Thyroid gland (tissue), 4 donors: ENCODE measurements at places on chromosomes 2 and 18. TPM values are rescaled to one million over a fixed set of nuclear protein-coding genes. Genes with fewer than 3 reads are reported as not detected.

SLC30A3 gene
- 0.33 TPM for total RNA-seq

- no peaks in the 10 kb centered on the region for H3K36me3 ChIP-seq
- no peaks in the 10 kb centered on the region for H3K4me1 ChIP-seq
- no peak overlapping the region for H3K4me3 ChIP-seq
- no peak overlapping the region for H3K27ac ChIP-seq
- H3K27me3 ChIP-seq: no peaks in the 10 kb centered on the region
Observed at GRCh38 chr2:45404807-45405297, 206.2 kb downstream of the SRBD1 start.

- no peaks in the 10 kb centered on the region for H3K27me3 ChIP-seq
- no peak for DNase-seq
- no peak overlapping the region for H3K4me3 ChIP-seq
- H3K36me3 ChIP-seq: no peaks in the 10 kb centered on the region
- H3K4me1 ChIP-seq: no peaks in the 10 kb centered on the region
- no peak overlapping the region for H3K27ac ChIP-seq
Observed at GRCh38 chr2:45330108-45330507, 281.0 kb downstream of the SRBD1 start.

GRCh38 chr18:75128051-75128605 lies 80.8 kb downstream of the PTGR3 start:
- DNase-seq: no peak
- no peaks in the 10 kb centered on the region for H3K36me3 ChIP-seq
- no peak overlapping the region for H3K27ac ChIP-seq
- H3K27me3 ChIP-seq: no peaks in the 10 kb centered on the region

DNA sequence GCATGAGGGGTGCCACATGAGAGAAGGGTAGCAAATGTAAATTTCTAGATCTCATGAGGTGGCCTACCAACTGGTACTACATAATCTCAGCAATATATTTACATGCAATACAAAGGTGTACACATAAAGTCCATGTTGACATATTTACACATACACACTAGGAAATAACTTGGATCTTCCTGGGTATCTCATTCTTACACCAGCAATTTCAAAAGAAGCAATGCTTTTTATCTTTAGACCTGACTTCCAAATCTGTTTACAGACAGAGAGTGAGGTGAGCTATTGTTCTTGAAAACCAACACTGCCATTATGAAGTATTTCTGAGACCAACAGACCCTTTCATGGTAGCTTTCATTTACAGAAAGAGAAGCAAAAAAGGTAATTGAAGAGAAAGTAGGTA lies 184.2 kb downstream of the ERBB4 start:
- no peak overlapping the region for H3K27ac ChIP-seq
- no peak overlapping the region for H3K4me3 ChIP-seq
- no peaks in the 10 kb centered on the region for H3K4me1 ChIP-seq

CSRNP3 gene
- 10.7 TPM for total RNA-seq

VWA3B gene
- 0.81 TPM for total RNA-seq

TRIM43 gene
- total RNA-seq: not detected

- no peak overlapping the region for H3K27ac ChIP-seq
- no peak overlapping the region for H3K4me3 ChIP-seq
- H3K36me3 ChIP-seq: no peaks in the 10 kb centered on the region
- H3K4me1 ChIP-seq: no peaks in the 10 kb centered on the region
- no peaks in the 10 kb centered on the region for H3K27me3 ChIP-seq
- DNase-seq: no peak
Observed at GRCh38 chr2:195410074-195410671, 246.9 kb upstream of the SLC39A10 start.

DNA sequence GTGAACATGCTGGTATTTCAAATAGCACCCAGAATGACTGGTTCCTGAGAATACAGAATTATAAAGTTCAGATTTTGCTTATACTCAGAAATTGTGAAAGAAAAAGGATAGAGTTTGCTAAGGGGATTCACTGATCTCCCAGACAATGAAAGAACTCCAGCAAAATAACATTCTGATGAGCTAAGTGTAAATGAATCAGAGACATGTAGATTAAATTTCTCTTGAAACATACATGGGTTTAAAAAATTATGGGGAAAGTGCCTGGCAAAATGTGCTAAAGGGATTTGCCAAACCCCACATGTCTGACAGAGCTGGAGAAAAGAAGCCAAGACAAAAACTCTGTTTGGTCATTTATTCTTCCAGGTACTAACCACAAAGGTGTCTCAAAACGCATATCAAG lies 116.3 kb downstream of the FTCDNL1 start:
- H3K4me3 ChIP-seq: no peak overlapping the region
- no peak overlapping the region for H3K27ac ChIP-seq
- DNase-seq: no peak
- H3K27me3 ChIP-seq: no peaks in the 10 kb centered on the region

SERPINB12 gene
- total RNA-seq: not detected

GRCh38 chr18:69689121-69689759 lies 258.4 kb downstream of the CD226 start:
- DNase-seq: no peak
- H3K4me1 ChIP-seq: no peaks in the 10 kb centered on the region
- no peaks in the 10 kb centered on the region for H3K36me3 ChIP-seq
- H3K27me3 ChIP-seq: no peaks in the 10 kb centered on the region
- H3K4me3 ChIP-seq: no peak overlapping the region

CTAGE1 gene
- not detected for total RNA-seq

DNA sequence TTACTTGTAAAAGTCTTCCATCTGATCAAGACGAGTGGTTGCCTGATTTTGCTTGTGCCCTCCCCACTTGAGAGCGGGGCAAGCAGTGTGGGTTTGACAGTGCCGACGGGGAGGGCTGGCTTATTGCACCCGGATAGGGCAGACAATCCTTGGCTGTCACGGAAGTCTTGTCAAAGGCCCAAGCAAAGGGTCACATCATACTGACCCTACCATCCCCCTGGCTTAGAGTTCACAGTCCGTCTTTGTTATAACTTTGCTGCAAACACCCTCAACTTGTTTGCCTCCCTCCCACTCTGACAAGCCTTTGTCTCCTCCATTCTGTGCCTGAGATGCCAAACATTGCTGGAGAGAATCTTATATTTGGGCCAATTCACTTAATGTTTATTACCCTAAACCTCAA lies 165.9 kb upstream of the MSH6 start:
- H3K4me1 ChIP-seq: no peaks in the 10 kb centered on the region
- no peak overlapping the region for H3K27ac ChIP-seq
- no peaks in the 10 kb centered on the region for H3K27me3 ChIP-seq
- no peaks in the 10 kb centered on the region for H3K36me3 ChIP-seq
- DNase-seq: no peak

DNA sequence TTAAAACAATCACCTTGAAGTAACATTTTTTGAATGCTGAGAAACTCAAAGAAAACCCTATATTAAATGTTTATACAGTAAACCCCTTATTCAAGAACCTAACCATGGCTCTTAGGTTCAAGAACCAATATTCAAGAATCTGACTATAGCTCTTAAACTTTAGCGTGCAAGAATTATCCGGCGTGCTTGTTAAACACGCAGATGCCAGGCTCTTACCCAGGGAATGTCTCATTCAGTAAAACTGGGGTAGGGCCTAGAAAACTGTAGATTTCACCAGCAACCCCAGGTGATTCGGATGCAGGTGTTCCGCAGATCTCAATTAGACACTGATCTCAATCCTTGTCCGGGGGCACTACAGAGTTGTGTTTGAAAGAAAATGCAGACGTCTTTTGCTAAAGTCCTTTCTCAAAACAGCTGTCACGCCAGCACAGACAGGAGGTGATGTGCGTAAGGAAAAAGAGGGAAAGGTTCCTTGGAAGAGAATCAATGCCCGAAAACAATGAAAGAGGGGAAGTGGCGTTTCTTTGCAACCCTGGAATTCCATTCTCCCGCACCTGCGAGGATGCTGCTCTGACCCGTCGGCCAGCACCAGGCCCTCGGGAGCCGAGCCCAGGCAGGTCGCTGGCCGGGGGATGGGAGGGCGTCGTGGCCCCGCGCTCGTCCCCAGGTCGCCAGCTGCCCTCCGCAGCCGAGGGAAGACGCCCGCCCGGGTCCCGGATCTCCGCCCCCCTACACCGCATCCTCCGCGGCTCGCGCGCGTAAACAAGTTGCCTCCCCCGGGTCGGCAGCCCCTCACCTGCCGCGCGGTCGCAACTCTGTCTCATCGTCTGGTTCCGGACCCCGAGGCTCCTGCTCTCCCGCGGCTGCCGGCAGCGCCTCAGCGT lies 851 bp downstream of the EIF2AK3 start:
- H3K4me1 ChIP-seq: peaks cover 38% of the 10 kb centered on the region
- no peaks in the 10 kb centered on the region for H3K27me3 ChIP-seq
- peak; percentile 41 for DNase-seq

DNA sequence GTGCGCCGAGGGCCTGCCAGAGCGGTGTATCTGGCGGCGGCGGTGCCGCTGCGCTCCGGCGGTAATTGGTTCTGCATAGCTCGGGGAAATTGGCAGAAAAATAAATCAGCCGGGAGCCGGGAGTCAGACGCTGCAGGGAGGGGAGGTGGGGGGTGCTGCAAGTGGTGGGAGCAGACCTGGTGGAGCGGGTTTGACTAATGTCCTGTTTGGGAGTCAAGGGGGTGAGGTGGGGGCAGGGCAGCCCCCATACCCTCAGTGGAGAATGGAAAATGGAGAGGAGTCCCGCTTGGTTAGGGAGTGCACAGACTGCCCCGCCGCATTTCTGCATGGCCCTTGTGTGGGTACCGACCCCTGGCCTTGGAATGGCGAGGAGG lies 107.3 kb downstream of the DYSF start:
- H3K27me3 ChIP-seq: no peaks in the 10 kb centered on the region
- H3K4me3 ChIP-seq: no peak overlapping the region
- no peak overlapping the region for H3K27ac ChIP-seq
- peaks cover 62% of the 10 kb centered on the region for H3K4me1 ChIP-seq
- H3K36me3 ChIP-seq: no peaks in the 10 kb centered on the region

CRYGC gene
- not detected for total RNA-seq

DNA sequence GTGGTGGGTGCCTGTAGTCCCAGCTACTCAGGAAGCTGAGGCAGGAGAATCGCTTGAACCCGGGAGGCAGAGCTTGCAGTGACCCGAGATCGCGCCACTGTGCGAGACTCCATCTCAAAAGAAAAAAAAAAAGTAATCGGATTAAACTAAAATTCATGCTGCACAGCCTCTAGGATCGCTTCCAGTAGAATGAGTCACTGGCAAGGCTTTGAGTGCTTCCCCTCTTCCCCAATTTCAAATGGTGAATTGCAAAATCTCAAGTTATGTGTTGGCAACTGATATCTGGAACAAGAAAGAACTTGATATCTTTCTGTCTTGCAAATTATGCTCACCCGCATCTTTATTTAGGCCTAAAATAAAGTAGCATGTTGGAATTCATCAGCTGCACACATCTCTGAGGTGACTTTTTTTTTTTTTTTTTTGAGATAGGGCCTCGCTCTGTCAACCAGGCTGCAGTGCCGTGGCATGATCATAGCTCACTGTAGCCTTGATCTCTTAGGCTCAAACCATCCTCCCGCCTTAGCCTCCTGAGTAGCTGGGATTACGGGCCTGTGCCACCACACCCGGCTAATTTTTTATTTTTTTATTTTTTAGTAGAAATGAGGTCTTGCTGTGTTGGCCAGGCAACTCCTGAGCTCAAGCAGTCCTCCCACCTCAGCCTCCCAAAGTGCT lies 12.7 kb downstream of the TTC39C start:
- no peaks in the 10 kb centered on the region for H3K4me1 ChIP-seq
- H3K27me3 ChIP-seq: no peaks in the 10 kb centered on the region
- DNase-seq: no peak
- no peaks in the 10 kb centered on the region for H3K36me3 ChIP-seq
